ENCODE measurements at places on chromosomes 12 and 14. TPM values are rescaled to one million over a fixed set of nuclear protein-coding genes. Genes with fewer than 3 reads are reported as not detected.

DNA sequence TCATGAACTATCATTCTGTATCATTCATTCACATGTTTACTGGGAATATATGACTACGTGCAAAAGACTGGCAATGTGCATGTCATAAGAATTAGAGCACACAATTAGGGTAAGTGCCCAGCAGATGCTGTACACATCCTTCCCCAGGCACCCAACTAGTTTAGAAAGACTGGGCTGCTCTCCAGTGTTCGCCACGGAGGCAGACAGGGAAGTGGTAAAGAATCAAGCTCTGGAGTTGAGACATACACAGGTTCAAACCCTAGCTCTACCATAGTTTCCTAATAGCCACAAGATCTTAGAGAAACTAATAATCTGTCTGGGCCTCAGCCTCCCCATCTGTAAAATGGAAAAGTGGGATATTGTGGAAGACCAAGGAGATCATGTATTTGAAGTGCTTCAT is 6.8 kb downstream of the TMCC3 start:
- no peak for DNase-seq

DNA sequence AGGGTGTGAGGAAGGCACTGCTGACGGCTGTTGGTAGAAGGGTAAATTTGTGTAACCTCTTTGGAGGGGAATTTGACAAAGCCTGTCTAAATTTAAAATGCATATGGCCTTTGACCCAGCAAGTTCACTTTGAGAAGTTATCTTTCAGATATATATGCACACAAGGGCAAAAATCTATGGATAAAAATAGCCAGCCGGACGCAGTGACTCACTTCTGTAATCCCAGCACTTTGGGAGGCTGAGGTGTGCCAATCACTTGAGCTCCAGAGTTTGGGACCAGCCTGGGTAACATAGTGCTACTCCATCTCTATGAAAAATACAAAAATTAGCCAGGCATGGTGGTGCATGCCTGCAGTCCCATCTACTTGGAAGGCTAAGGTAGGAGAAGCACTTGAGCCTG is 13.4 kb downstream of the UBC start:
- no peak for DNase-seq

The CCDC198 gene
- 74.6 TPM for total RNA-seq

The JDP2 gene
- total RNA-seq: 27.0 TPM

The TDP1 gene
- 36.6 TPM for total RNA-seq

DNA sequence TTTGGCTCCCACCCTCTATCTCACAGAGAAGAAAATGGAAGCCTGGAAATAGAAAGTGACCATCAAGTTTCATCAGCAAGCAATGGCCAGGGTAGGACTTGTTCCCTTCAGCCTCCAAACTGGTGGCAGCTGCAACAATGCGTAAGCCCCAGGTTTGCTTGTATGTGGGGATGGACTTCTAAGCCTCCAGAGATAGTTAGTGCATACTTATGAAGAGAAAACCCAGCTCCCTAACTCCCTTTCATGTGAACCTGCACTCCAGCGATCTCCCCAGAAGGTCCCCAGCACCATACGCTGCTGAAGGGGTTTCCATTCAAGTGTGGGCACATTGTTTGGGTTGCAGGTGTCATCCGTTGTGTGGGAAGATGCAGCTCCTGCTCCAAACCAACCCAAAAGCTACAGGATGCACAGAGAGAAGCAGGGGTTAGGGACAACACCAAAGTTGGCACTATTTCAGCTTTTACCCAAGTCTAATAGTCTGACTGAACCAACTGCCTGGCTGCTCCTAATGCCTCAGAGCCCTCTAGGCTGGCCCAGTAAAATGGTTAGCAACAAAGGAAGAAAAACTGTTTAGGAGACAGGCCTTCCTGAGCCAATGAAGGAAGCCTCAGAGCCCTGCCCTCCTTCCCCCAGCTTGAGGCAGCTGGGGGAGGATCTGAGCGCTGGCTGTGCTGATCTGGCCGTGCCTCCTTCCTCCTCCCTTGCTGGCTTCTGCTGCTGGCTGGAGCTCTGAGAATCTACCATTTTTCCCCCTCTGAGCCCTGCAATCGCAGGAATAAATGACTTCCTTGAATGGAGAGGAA is 12.3 kb downstream of the ZFP36L1 start:
- DNase-seq: peak; percentile 55

GRCh38 chr12:104751594-104751993 is 206.5 kb downstream of the SLC41A2 start:
- no peak for DNase-seq

All from renal cortical epithelial cell (primary cell).